GM23248 (cell line): ENCODE measurements at places on chromosomes 1 and 21.

- no peak for DNase-seq
Observed at GRCh38 chr1:160839746-160840145, 22.9 kb downstream of the CD244 start.

DNA sequence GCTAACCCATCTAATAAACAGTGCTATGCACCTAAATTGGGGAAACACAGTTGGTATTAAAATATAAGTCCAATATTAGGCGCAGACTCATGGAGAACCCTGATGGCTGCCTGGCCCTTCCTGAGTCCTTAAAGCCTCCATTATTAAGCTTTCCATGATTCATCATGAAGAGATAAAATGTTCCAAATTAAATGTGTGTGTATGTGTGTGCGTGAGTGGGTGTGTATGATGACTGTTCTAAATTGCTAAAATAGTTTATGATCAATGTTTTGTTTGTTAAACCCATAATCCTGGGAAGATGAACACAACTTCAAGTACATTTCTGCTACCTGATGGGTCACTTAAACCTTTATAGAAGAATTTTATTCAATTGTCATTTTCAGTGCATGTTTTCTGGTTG, 6.3 kb upstream of the RBBP5 start:
- DNase-seq: peak; percentile 37

DNA sequence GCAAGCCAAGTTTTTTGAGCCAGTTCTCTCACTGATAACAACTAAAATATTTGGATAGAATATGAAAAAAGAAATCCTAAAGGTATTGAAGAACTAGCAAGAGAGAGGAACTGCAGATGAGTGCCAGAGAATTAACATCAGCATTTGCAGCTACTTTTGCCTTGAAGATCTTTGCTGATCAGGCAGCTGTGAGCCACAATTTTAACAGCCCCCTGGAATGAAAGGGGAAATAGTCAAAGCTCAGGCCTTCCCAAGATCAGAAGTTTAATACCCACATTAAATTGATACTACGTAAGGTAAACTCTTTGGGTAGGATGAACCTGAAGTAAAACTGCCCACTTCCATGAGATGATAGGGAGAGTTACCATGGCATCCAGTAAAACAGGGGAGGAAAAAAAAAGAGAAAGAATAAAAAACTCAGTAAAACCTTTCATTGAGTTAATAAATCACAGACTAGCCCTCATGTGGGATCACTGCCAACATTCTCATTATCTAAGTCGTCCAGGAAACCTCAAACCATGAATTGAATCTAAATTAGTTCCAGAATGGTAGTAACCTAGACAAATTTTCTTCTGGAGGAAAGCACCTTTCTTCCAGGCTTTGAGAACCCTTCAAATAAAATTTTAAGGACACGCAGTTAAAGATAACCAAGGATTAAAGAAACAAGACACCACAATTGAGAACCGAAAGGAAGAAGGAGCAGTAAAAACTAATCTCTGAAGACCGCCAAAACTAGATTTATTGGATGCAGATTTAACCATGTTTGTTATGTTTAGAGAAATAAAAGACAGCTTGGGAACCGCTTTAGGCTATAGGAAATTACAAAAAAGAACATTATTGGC, 28.3 kb downstream of the SCP2 start:
- DNase-seq: peak; percentile 92

- no peak for DNase-seq
Observed at GRCh38 chr1:187626056-187626455, 797.3 kb downstream of the PLA2G4A start.

- no peak for DNase-seq
Observed at GRCh38 chr1:79055856-79056255, 49.3 kb upstream of the ADGRL4 start.

DNA sequence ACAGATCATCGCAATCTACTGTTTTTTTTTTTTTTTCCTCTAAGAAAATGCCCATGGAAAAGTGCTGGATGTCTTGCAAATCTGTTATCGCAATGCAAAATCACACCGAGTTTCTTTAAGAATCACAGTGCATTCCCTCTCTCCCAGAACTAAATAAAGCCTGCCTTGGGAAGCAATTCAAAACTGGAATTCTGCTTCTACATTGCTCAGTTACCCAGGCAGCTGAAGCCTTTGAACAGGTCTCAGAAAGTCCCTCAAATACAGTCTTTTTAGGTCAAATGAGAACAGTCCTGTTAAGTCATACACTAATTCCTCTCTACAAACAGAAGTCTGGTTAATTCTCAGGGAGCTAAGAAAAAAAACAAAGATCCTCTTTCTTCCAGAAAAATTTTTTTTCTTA, 46.3 kb downstream of the SLC30A10 start:
- DNase-seq: no peak

DNA sequence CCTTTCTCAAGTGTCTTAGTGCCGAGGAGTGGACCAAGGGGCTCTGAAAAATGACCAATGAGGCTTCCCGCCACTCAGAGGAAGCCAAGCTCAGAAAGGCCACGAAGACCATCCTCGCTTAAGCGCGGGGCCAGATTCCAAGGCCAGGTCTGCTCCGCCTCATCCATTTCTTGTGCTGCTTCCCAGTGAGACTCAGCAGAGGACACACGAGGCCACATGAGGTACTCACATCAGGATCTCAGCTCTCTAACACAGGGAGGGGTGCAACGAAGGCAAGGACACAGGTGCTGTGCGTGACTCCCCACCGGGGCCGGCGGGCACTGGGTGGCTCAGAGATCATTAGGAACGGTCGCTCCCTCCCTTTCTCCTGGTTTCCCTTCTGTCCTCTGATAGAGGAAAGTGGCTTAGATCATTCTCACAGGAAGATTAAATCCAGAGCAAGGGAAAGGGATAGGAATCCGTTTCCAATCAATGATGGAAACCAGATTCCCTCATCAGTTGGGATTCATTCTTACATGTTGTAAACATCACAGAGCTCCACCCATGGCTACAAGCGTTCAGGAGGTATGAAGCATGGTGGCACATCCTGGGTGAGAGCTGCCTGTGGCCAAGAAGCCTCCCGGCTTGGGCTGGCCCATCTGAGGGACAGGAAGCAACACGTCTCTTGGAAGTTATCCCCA, 46.7 kb downstream of the CAPZB start:
- DNase-seq: peak; percentile 56

DNA sequence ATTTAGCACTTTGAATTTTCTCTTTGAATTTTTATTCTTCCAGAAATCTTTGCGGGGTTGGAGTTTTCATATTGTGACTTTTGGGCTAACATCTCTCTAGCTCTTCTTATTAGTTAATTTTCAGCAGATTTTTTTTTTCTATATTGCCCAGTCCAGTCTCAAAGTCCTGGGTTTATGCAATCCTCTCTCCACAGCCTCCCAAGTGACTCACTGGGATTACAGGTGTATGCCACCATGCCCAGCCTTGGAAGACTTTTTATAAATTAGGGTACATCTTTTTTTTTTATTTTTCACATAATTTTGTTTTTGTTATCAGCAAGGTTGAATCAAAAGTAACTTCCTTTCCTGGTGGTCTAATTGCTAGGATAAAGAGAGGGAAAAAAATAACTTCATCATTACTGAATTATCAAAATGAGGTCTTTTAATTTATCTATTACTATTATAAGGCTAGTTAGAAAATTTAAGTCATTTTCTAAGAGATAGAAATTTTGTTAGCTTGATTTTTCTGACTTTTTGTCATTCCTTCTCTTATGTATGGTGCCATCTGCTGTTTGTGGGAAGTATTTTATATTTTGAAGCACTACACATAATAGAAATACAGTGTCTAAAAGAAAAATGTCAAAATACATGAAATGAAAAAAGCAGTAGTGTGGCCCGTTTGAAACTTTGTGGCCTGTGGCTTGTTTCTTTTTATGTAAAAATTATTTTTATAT, 273.4 kb upstream of the CACYBP start:
- DNase-seq: peak; percentile 67
